CMK (cell line): ENCODE measurements at places on chromosomes 11 and 22.
A peak's percentile ranks its signal among the peaks of the same experiment; 100 is the strongest.

DNA sequence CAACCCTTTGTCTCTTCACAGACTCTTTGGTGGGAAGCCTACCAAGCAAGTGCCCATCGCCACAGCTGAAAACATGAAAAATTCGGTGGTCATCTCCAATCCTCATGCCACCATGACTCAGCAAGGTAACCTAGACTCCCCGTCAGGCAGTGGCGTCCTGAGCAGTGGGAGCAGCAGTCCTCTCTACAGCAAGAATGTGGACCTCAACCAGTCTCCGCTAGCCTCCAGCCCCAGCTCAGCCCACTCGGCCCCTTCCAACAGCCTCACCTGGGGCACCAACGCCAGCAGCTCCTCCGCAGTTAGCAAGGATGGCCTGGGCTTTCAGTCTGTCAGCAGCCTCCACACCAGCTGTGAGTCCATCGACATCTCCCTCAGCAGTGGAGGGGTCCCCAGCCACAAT, 111.6 kb downstream of the DBX1 start:
- no peak for DNase-seq

DNA sequence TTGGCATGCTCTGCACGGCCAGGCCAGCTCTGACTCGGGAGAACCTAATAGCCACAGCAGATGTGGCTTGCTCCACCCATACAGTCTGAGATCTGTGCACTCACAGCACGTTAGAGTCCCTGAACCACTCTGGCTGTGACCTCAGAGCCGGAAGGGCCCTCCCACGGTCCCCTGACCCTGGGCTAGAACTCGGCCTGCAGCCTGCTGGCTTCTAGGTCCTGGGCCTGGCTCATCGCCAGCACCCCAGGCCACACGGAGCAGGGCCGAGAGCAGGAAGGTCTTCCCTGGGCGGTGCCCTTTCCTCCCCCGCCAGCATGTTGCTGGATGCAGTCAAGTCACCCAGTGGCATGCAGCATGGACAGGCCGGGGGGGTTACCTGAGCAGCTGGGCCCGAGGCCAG, 35.3 kb upstream of the TTLL12 start:
- peak; percentile 86 for DNase-seq

DNA sequence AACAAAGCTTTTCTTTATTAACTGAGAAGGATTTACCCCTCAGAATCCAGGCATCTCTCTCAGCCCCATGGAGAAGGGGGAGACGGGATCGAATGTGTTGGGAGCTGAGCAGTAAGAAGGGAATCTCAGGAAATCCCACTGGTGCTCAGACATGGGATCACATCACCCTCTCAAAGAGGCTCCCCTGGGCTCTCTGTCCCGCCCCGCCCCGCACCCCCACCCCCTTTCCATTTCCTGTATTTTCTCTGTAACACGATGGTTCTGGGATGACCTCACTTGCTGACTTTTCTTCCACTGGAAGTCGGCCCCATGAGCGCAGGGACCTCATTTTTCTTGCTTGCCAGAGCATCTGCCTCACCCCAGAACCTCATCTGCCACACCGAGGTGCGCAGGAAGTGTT, 100.0 kb downstream of the RPS6KA4 start:
- no peak for DNase-seq

DNA sequence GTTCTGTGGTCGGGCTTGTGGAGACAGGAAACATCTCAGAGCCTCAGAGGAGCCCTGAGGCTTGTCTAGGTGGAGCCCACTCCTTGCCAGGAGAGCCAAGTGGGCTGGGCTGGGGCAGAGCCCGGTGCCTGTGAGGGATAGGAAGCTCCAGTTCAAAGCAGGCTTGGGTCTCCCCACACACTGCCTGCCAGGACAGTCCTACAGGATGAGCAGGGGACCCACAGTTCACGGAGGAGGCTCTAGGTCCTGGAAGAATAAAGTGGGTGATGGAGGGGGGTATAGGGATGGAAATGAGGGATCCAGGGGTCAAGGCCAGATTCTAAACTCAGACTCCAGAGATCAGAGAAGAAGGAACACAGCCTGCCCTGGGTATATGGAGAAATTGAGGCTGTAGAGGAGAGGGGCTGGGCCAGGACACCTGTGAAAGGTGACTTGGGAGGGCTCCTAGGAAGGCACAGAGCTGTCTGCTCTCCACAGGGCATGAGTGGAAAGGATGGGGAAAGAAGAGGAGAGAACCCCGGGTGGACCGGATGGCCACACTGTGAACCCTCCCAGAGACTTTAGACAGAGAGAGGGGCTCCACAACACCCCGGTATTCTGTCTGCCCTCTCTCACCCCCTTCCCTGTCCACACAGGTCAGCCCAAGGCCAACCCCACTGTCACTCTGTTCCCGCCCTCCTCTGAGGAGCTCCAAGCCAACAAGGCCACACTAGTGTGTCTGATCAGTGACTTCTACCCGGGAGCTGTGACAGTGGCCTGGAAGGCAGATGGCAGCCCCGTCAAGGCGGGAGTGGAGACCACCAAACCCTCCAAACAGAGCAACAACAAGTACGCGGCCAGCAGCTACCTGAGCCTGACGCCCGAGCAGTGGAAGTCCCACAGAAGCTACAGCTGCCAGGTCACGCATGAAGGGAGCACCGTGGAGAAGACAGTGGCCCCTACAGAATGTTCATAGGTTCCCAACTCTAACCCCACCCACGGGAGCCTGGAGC, 7.4 kb downstream of the IGLL5 start:
- no peak for DNase-seq

DNA sequence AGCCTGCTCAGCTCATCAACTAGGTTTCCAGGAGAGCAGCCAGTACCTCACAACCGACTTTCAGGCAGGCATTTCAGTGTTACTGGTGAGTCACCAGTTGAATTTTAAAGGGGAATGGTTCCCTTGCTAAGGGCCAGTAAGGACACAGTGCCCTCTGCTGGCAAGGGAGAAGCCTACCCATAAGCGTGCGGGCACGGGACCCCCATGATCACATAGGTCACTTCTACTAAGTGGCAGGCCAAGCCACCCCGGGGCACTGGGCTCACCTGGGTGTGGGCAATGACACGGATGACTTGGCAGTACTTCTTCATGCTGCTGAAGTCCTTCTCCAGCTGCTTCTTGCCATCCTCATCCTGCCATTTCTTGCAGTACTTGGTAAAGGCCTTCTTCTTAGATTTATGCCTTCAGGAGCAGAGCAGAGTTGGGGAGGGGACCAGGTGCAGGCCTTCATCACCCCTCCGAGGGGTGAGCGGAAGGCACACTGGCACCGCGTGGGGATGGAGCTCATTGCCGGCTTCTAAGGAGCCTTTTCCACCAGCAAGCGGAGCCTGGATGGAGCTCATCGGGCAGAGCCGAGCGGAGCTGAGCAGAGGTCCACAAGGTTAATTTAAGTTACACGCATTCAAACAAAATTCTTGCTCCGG, 2.9 kb downstream of the RPL3 start:
- peak; percentile 64 for DNase-seq

DNA sequence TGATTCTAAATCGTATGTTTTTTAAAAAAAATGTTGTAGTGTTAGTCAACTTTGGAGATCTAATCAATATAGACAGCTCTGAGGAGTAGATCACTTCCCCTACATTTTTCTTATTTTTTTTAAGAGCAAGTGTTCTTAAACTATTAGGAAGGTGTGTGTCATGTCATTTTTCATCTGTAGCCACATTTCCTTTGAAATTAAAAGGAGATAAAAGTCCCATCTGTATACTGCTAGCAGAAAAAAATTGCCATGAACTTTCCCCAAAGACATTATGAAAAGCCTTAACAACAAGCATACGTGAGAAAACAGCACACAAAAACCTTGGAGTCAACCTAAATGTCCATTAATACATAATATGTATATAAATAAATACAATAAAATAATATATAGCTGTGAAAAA, 286.6 kb downstream of the ETS1 start:
- DNase-seq, result no peak

- DNase-seq, result no peak
Measured at GRCh38 chr22:21000987-21001600, 824 bp downstream of the THAP7 start.

GRCh38 chr11:24794064-24794463, 297.2 kb downstream of the LUZP2 start:
- DNase-seq, result no peak

DNA sequence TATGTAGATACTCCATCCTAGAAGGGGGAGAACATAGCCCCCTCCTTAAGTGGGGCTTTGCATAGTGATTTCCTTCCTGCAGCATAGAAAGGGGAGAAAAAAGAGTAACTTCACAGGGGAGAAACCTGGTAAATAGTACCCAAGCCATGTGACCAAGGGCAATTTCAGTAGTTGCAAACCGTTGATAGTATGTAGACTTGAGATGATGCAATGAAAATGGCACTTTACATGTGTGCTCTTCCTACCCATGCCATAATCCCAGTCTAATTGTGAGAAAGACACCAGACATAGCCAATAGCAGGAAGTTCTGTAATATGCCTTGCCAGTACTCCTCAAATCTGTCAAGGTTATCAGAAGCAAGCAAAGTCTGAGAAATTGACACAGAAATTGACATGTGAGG, 104.1 kb downstream of the NCAM1 start:
- no peak for DNase-seq

GRCh38 chr11:78397398-78397797, 20.2 kb downstream of the GAB2 start:
- no peak for DNase-seq

- no peak for DNase-seq
Measured at GRCh38 chr11:31794548-31794947, 16.6 kb downstream of the PAX6 start.

DNA sequence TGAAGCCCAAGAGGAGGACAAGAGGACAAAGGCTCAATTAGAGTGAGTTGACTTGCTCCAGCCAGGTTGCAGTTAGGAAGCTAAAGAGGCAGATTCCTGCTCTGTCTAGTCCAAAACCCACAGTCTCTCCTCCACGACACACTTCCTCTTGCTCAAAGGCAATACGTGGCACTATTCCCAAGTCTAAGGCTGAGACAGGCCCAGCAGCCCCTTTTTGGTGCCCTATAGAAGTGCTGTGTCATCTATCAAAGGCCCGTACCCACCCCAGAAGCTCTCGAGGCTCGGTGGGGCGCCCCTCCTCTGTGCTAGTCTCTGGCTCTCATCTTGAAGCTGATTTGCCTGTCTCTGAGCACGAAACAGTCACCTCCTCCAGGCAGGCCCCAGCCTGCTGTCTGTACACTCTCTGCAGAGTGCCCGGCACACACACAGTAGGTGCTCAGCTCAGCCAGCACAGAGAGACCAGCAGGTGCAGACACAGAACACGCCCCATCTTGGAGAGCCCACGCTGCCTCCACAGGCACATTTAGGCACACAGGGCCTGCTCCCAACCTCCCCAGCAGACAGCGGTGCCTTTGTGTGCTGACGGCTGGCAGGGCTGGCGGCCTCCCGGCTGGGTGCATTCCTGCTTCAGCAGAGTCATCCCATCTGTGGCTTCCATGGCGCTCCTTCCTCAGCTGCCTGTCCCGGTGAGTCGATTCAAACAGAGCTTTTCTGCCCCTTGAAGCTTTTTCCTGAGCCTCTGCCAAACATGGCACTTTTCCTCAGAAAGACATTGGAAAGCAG, 52.8 kb downstream of the MYH9 start:
- DNase-seq, result peak; percentile 69
